ENCODE measurements at places on chromosomes 16 and 17.

GRCh38 chr16:87931504-87931903 lies 4.8 kb downstream of the CA5A start:
- peak; percentile 93 for DNase-seq

DNA sequence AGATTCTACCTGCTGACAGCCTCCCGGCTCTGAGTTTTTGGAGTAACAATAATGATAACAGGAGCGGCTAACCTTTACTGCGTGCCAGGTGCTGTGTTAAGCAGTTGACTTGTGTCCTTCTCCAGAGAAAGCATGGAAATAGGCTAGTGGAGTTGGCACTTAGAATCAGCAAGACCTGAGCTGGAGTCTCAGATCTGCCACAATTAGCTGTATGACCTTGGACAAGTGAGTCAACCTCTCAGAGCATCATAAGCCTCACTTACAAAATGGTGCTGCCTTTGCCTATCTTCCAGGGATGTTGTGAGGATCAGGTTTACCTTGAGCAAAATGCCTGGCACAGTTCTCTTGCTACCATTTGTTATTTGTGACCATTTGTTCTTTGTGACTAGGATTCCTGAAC lies 32.1 kb upstream of the TEX2 start:
- DNase-seq = no peak

- no peak for DNase-seq
Measured at GRCh38 chr17:32104158-32104557, 38.1 kb upstream of the RHOT1 start.

GRCh38 chr17:40551091-40551878 lies 14.0 kb downstream of the CCR7 start:
- DNase-seq = peak; percentile 100

- peak; percentile 11 for DNase-seq
Measured at GRCh38 chr16:27620541-27620940, 70.6 kb downstream of the KATNIP start.

GRCh38 chr17:50920891-50921586 lies 54.9 kb upstream of the TOB1 start:
- no peak for DNase-seq

GRCh38 chr17:7252176-7253043 lies at the start of gene ELP5:
Gene ELP5 (plus strand): TSS chr17:7252215. CDS start chr17:7252551, 336 bp downstream.
- peak; percentile 96 for DNase-seq

- DNase-seq = no peak
Measured at GRCh38 chr16:27564224-27564623, 14.3 kb downstream of the KATNIP start.

GRCh38 chr16:66525396-66526180 lies 24.3 kb downstream of the TK2 start:
- DNase-seq = no peak

DNA sequence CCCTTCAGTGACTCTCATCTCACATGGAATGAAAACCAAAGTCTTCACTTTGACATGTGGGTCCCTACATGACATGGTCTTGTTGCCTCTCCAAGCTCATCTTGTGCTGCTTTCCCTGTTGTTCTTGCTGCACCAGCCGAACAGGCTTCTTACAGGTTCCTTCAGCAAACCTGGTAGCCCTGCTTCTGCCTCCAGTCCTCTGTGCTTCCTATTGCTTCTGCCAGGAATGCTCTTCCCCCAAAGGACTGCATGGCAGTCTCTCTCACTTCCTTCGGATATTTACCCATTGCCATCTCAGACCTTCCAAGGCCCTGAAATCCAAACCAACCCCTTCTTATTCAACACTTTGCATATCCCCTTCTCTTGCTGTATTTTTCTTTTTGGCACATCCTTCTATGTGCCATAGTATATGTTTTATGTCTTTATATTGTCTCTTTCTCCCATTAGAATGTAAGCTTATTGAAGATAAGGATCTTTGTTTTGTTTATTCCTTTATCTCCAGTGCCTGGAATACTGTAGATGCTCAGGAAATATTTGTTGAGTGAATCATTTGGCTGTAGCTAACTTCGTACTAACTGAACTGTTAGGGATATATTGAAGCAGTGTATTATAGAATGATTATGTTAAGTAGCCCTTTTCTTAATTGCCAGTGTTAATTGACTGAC lies 57.9 kb upstream of the SLC12A3 start:
- DNase-seq = peak; percentile 58

DNA sequence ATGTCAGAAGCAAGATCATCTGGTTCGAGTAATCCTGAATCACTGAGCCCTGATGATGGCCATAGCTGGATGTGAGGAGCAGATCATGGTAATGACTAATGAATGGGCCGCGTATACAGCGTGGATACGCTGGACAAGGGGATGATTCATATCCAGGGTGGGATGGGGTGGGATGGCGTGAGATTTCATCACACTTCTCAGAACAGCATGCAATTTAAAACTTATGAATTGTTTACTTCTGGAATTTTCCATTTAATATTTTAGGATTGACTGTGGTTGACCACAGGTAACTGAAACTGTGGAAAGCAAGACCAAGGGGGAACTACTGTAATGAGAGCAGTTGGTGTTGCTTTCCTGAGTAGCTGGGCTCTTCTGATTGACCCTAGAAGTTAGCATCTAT lies 225.5 kb downstream of the STX8 start:
- peak; percentile 92 for DNase-seq

DNA sequence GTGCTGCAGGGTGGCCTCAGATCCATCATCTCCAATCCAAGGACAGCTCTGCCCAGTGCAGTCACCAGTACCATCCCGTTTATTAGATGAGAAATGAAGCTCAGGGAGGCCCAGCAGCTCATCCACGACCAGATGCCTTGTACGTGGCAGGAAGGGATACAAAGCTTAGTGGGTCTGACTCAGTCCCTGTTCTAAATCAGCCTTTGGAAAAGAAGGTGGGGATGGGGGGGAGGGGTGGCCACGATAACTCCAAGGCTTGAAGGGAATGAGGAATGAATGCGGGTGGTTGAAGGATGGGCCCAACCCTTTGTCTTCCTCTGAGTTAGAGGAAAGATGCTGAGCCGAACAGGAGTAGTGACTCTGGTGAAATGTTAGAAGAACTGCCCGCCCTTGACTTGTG lies 25.8 kb downstream of the LLGL2 start:
- no peak for DNase-seq

- no peak for DNase-seq
Measured at GRCh38 chr17:37662353-37662752, 19.1 kb upstream of the DDX52 start.

- no peak for DNase-seq
Measured at GRCh38 chr16:86244158-86244557, 266.2 kb upstream of the FOXF1 start.

DNA sequence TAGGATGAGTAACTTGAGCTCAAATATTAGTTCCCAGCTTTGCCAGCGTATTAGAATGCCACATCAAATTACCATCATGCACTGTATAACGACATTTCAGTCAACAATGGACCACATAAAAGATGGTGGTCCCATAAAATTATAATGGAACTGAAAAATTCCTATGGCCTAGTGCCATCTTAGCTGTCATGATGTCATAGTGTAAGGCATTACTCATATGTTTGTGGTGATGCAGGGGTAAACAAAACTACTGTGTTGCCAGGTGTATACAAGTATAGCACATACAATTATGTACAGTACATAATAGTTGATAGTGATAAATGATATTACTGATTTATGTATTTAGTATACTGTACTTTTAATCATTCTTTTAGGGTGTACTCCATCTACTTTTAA lies 54.4 kb upstream of the NETO2 start:
- no peak for DNase-seq

DNA sequence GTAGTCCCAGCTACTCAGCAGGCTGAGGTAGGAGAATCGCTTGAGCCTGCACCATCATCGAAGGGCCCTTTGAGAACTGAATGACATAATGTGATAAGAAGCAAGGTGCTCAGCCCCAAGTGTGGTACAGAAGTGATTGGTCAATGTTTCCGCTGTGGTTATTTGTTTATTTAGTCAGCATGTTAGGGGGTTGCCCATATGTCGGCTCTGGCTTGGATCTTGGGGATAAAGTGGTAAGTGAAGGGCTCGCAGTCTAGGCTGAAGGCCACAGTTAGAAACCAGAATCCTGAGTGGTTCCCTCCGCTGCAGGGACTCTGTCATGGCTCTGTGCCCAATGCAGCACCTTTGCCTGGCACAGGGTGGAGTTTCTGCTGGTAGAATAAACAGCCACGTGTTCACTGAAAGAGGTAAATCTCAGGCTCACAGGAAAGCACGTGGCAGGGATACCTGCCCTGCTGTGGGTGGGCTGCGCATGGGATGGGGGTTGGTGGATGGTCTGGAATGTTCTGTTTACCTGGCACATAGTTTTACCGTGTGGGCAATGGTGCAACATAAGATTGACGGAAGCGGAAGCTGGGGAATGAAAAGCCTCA lies 35.4 kb downstream of the SYT17 start:
- DNase-seq = no peak

DNA sequence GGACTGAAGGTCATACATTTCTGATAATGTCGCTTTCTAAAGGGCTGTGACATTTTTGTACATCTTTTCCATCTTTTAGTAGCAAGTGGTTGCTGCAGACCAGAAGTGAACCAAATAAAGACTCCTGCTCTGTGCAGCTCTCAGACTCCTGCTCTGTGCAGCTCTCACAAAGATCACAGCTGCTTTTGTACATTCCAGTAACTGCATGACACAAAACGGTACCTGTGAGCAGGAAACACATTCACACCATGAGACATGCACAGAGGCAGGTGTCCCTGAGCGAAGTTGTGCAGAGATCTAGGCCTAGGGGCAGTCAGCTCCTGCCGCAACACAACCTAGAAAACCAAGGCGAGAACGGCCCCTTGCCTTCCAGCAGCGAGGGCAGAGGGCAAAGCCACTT lies 67.5 kb downstream of the KLHDC4 start:
- DNase-seq = no peak

- peak; percentile 56 for DNase-seq
Measured at GRCh38 chr16:58026139-58026704, 668 bp downstream of the MMP15 start.

GRCh38 chr17:65334406-65334805 lies 197.2 kb downstream of the RGS9 start:
- no peak for DNase-seq

DNA sequence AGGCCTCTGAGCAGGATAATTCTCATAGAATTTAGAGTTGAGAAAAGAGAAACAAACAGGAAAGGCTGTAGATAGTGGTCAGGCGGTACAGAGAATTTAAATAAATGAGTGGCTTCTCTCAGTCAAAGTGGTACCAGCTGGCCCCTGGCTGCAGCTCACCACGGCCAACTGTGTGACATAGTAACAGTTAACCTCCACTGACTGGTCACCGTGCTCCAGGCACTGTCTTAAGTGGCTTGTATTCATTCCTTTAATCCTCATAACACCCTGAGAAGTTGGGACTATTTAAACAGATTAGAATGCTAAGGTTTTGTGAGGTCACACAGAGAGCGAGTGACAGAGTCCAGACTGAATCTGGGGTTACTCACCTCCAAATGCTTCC lies 108.9 kb downstream of the GNAO1 start:
- no peak for DNase-seq

DNA sequence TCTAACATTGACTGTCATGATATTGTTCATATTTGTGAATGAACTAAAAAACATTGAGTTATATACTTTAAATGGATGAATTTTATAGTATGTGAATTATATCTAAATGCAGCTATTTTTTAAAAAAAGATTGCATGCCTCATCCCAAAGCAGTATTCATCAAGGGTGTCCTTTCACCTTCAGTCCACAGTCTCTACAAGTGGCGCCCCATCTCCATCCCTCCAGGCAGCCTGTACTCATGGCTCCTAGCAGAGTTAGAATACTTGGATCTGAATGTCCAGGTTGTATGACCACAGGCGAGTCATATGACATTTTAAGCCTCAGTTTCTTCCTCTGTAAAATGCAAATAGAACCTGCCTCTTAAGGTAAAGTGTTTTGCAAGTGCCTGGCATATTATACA lies 69.8 kb downstream of the TMEM100 start:
- no peak for DNase-seq

DNA sequence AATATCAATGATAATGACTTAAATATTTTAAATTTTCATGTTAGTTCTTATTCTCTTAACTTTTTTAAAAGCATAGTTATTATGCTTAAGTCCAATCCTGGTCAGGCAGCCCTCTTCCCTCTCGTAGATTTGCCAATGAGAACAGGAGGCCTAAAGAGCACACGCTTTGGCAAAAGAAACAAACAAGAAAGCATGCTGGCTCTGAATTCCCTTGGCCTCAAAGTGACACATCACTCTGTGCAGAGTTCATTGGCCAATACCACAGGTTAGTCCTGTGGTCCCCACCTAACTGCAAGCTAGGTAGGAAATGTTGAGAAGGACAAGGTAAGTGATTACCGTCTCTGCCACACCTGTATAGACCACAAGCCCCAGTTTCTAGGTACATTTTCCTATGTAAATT lies 61.5 kb downstream of the MYO1D start:
- DNase-seq = no peak

- peak; percentile 82 for DNase-seq
Measured at GRCh38 chr16:68800257-68800875, 43.0 kb upstream of the TANGO6 start.

GRCh38 chr17:66021757-66022156 lies 170.2 kb downstream of the CEP112 start:
- no peak for DNase-seq

DNA sequence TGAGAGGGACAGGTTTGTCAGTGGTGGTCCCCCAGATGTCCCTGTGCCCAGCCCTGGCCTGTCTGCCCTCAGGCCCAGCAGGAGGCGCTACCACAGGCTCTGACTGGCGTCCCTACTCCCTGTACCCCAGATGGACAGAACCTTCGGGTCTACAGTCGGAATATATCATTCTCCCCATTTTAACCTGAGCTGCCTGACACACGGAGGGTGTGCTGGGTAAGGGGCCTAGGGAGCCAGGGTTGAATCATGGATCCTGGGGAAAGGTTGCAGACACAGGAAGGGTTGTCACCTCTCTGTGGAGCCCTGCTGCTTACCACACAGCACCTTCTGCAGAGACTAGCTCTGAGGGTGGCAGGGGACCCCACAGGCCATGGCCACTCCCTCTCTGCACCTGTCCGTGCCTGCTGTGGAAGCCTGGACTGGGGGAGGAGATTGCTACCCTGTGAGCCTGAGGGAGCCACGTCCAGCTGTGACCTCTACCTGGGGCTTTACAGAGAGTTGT lies 162.2 kb upstream of the ZNF267 start:
- no peak for DNase-seq

GRCh38 chr17:55518510-55518909 lies 7.3 kb upstream of the SMIM36 start:
- no peak for DNase-seq

DNA sequence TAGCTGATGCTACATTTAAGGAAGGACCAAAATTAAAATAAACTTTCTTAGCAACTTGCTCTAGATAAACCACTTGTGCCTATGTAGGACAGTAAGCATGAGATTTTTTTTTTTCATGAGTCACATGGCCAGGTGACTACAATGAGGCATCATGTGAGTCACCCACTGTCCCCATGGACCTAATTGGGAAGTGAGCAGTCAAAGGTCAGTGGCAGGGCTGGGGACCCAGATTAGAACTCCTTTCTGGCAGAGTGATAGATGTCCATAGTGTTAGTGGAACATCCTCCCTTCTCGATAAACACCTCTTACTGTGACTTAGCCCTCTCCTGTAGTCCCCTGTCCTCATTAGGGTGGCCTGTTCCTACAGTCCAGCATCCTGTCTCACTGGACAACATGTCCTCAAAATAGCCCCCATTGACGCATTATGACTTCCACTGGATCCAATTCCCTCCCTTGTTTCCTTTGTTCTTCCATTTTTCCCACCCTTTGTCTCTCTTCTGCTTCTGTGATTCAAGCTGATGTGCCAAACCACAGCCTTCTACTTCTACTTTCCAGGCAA lies 12.4 kb downstream of the ITGB3 start:
- DNase-seq = peak; percentile 85

- peak; percentile 63 for DNase-seq
Measured at GRCh38 chr17:41538565-41538991, 10.5 kb upstream of the KRT19 start.

- no peak for DNase-seq
Measured at GRCh38 chr16:89386306-89387185, 103.8 kb downstream of the ANKRD11 start.
